Activated CD4-positive, alpha-beta memory T cell treated with anti-CD3 and anti-CD28 coated beads, Interleukin-2, amount 10 ng/mL, durations not matched to agents 7 days and 5 days (primary cell): ENCODE measurements at places on chromosomes 3 and 15. TPM values are rescaled to one million over a fixed set of nuclear protein-coding genes. Genes with fewer than 3 reads are reported as not detected.

CACNA2D3 gene
- not detected for total RNA-seq

DNA sequence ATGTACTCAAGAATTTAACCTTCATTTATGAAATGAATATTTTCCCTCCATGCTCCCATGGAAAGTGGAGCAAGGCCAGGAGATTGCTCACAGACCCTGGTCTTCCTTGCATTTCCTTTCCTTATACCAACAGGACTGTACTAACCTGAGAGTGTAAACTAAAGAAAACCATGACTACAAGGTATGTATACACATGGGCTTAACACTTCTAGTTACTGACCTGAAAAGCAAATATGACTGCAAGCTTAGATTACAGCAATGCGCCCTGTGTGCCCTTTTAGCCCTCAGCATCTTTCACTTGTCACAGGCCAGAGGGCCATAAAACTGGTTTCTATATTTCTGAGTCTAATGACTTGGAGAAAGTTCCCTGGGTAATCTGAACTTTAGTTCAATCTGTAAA lies 52.1 kb downstream of the NEK10 start:
- DNase-seq: no peak

DNA sequence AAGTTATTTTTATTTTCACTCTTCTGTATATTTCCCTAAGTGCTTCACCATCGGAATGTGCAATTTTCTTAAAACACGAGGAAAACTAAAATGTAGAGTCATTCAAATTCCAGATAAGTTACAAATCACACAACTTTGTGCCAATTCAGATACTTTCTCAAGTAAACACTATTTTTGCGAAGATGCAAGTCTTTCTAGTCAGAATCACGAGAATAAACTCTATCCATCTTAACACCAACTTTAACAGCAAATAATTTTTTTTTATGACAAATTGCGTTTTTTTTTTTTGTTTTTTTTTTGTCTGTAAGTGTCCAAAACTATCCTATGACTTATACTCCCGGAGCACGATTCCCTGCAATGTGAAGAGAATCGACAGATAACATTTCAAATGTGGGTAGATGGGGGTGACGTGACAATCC lies 1.3 kb downstream of the STAG1 start:
- DNase-seq: no peak

DNA sequence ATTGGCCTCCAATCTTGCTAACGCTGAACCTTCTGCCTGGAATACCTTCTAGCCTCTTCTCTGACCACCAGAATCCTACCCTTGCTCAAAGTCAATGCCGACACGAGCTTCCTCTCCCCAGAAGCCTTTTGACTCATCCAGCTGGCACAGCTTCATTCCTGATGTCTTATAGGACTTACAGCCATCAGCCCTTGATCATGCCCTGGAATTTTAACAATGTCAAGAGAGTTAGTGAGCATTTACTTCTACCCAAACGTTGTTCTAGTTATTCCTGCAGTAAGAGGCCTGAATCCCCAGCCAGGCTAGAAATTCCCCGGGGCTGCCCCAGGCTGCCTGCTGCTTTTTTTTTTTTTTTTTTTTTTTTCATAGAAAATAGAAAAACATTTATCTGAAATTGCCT lies 3.9 kb downstream of the CYP1A2 start:
- DNase-seq: no peak

DNA sequence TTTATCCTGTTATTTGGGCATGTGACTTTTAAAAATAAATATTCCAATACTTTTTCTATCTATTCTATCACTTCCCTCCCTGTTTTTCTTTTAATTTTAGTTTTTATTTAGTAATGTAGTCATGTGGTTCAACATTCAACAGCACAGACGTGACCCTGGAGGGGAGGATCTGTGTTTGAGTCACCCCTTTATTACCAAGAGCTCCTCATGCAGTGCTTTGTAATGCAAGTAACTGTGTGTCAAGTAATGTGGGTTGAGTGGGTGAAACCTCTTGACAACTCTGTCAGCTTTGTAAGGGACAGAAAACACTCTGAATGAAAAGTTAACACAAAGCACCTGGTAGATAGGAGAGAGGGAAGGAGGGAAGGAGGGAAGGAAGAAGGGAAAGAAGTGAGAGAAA lies 89.7 kb upstream of the FGF12 start:
- no peak for DNase-seq

DNA sequence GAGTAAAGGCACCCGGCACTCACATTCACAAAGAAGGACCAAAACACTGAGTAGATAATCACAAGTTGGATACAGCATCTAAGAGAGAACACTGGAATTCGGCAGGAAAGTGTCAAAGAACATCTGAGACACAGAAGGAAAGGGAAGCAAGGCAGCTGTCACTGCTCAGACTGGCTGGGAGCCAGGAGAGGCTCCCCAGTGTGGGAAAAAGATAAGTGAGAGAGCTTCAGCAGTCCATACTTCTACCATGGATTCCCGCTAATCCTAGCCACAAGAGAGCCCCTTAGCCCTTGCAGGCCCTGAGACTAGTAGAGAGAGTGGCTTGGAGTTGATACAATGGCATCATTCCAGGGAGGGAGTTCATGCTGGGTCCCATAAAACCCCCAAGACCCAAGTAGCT lies 36.7 kb upstream of the CP start:
- no peak for DNase-seq

GRCh38 chr3:130341388-130341787 lies 4.1 kb upstream of the COL6A5 start:
- DNase-seq: no peak

SEMA5B gene
- total RNA-seq: not detected
